Bronchial smooth muscle cell (primary cell): ENCODE measurements at places on chromosomes 11 and 22. TPM values are rescaled to one million over a fixed set of nuclear protein-coding genes. Genes with fewer than 3 reads are reported as not detected.

CSRP3 gene
- not detected in 2 replicates for total RNA-seq

TMEM86A gene
- 0.47 and 0.60 TPM in 2 replicates for total RNA-seq

OR51I1 gene
- 0.60 TPM in 1 of 2 replicates, not detected in the other for total RNA-seq

MAJIN gene
- total RNA-seq = not detected in 2 replicates

RAB3IL1 gene
- total RNA-seq = 9.1 and 12.6 TPM in 2 replicates

POLR3H gene
- 21.0 and 26.3 TPM in 2 replicates for total RNA-seq

CALCA gene
- not detected in 2 replicates for total RNA-seq

CNGA4 gene
- total RNA-seq = 0.09 and 0.16 TPM in 2 replicates

OR8D1 gene
- total RNA-seq = under 0.01 TPM in 1 of 2 replicates, not detected in the other

APOBEC3F gene
- total RNA-seq = 6.1 and 11.8 TPM in 2 replicates

MIAT gene
- 1.4 and 3.5 TPM in 2 replicates for total RNA-seq

TRIM48 gene
- total RNA-seq = not detected in 2 replicates

MISFA gene
- total RNA-seq = 0.95 and 1.0 TPM in 2 replicates

CASP1 gene
- 65.1 and 74.3 TPM in 2 replicates for total RNA-seq

IGF2 gene
- total RNA-seq = under 0.01 and 0.69 TPM in 2 replicates

TMEM132A gene
- total RNA-seq = 9.0 and 10.7 TPM in 2 replicates

KRTAP5-1 gene
- total RNA-seq = not detected in 2 replicates

DERL3 gene
- total RNA-seq = 0.16 and 0.43 TPM in 2 replicates

MMP12 gene
- 0.26 and 2.8 TPM in 2 replicates for total RNA-seq

CLDN5 gene
- total RNA-seq = 0.43 and 0.63 TPM in 2 replicates

PRR5 gene
- 2.2 and 3.1 TPM in 2 replicates for total RNA-seq

ARFGAP3 gene
- 42.9 and 57.2 TPM in 2 replicates for total RNA-seq

KCNJ5 gene
- 0.16 and 0.17 TPM in 2 replicates for total RNA-seq
